Fibroblast of skin of scalp (primary cell): ENCODE measurements at places on chromosomes 11 and 22.

GRCh38 chr11:65084598-65085375 is 765 bp downstream of the ZFPL1 start:
- no peak for DNase-seq

- no peak for DNase-seq
Observed at GRCh38 chr11:124719534-124719933, 20.2 kb upstream of the NRGN start.

DNA sequence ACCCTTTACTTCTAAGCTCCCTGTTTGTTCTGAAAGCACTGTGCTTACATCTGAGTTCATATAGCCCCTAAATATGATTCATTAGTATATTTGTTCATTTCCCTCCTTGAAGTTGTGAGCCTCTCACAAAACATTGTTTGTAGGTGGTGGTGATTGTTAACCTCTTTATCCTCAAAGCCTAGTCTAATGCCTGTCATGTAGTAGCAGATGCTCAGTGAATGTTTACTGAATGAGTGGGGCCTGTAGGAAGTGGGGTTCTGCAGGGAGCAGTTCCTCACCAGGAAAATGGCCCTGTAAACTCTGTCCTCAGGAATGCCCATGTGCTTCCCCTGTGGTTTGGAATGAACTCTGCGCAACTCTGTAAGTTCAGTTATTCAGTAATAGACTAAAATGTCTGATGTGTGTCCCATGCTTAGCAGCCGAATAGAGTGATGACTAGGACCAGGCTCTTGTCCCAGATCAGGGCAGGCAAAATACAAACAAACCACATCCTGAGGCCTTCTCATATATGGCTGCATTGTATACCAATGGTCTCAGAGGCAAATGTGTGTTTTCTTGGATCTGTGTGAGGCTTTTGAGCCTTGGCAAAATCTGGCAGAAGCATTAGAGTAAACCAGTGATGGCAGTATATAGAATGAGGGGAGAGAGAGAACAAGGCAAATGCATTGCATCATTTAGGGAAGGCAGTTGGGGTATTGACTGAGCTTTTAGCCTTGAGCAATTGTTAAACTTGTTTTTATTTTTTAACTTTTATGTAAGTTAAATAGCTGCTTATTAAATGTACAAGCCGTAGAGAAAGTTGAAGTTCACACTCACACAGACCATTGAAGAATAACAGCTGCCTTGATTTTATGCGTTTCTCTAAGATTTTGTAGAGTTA is 91.4 kb upstream of the BIRC3 start:
- peak; percentile 94 for DNase-seq

DNA sequence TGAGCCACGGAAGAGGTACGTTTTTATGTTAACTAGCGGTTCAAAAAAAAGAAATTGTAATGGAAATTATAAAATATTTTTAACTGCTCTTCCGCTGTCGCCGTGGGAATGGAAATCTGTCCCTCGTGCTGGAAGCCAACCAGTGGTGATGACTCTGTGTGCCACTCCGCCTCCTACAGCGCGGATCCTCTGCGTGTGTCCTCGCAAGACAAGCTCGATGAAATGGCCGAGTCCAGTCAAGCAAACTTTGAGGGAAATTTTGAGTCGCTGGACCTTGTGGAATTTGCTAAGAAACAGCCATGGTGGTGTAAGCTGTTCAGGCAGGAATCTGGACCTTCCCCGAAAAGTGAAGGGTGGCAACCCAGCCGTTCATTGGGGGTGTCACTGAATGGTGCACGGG is 2.9 kb upstream of the CBX7 start:
- no peak for DNase-seq
